ENCODE measurements at places on chromosomes 7 and 10. TPM values are rescaled to one million over a fixed set of nuclear protein-coding genes. Genes with fewer than 3 reads are reported as not detected.

Gene SP8
- 0.34 TPM for total RNA-seq

Gene GIMAP4
- total RNA-seq: not detected

Gene HOXA11
- not detected for total RNA-seq

Gene SPOCK2
- total RNA-seq: 0.34 TPM

Gene ENTPD1
- not detected for total RNA-seq

Gene SPDYE6
- not detected for total RNA-seq

Gene SKAP2
- total RNA-seq: 7.4 TPM

Gene CALD1
- total RNA-seq: 209 TPM

Gene GIMAP1
- total RNA-seq: not detected

Gene GGCT
- 74.5 TPM for total RNA-seq

Gene IL15RA
- total RNA-seq: 3.6 TPM

Gene FAM237B
- not detected for total RNA-seq

Gene HSPA14
- 10.2 TPM for total RNA-seq

Gene ZNF37A
- 23.9 TPM for total RNA-seq

Gene CRYGN
- total RNA-seq: 0.14 TPM

Gene NPM3
- total RNA-seq: 140 TPM

Gene APBB1IP
- total RNA-seq: not detected

Gene ABCC2
- 0.71 TPM for total RNA-seq

Gene UCN3
- not detected for total RNA-seq

Gene EPHA1
- 53.9 TPM for total RNA-seq

Gene IGF2BP3
- 28.4 TPM for total RNA-seq

Gene ADRB1
- 7.9 TPM for total RNA-seq

Gene DUSP5
- total RNA-seq: 27.3 TPM

Gene METTL27
- 3.1 TPM for total RNA-seq

Gene SPDYE18
- not detected for total RNA-seq

Gene TMEM60
- 10.6 TPM for total RNA-seq

Gene CUEDC2
- 30.8 TPM for total RNA-seq

Gene PGAM2
- total RNA-seq: not detected

Gene SPDYE3
- not detected for total RNA-seq

Gene PRPS1L1
- total RNA-seq: not detected

Gene POLR2J3
- total RNA-seq: 10.3 TPM

Gene CHST15
- total RNA-seq: 31.5 TPM

Gene GPR15LG
- 1.2 TPM for total RNA-seq

Gene FXYD4
- total RNA-seq: not detected

Gene RBP4
- not detected for total RNA-seq

Gene TAS2R4
- total RNA-seq: 1.0 TPM

Gene DOCK1
- 95.3 TPM for total RNA-seq

Gene ZNF727
- 0.64 TPM for total RNA-seq

Gene HGF
- total RNA-seq: not detected

Gene ANXA8L1
- total RNA-seq: 362 TPM

Gene NUDT13
- total RNA-seq: 1.3 TPM

Gene SEMA4G
- total RNA-seq: 0.78 TPM

Gene GIMAP2
- total RNA-seq: 0.21 TPM

Gene NXPH1
- total RNA-seq: not detected
